ENCODE measurements at places on chromosomes 5 and 9.
A peak's percentile ranks its signal among the peaks of the same experiment; 100 is the strongest.

DNA sequence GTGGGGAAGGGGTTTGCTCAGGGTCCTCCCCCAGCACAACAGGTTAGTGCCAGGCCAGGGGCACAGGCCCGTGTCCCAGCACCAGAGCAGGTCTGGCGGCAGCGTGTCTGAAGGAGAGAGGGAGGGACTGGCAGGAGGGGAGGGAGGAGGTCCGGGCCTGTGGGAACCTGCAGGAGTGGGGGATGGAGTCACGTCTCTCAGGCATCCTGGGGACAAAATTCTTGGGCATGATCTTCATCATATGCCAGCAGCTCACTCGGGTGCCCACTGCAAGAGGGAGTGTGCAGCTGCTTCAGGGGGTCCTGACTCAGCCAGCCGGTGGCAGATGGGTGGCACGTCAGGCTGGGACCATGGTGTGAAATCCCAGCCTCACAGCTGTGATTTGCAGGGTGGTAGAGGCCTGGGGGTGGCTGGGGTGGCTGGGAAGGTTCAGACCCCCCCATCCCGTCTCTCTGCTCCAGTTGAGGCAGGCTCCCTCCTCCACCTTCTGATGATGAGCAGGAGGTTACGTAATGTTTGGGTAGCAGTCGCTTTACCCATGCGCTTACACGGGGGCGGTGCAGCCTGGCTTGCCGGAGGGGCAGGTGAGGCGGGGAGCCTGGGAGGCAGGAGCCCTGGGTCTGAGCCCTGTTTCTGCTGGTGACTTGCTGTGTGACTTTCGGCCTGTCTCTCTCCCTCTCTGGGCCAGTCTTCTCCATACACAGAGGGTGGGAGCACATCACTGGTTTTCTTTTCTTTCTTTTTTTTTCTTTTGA is 40.5 kb downstream of the NCS1 start:
- no peak for DNase-seq

DNA sequence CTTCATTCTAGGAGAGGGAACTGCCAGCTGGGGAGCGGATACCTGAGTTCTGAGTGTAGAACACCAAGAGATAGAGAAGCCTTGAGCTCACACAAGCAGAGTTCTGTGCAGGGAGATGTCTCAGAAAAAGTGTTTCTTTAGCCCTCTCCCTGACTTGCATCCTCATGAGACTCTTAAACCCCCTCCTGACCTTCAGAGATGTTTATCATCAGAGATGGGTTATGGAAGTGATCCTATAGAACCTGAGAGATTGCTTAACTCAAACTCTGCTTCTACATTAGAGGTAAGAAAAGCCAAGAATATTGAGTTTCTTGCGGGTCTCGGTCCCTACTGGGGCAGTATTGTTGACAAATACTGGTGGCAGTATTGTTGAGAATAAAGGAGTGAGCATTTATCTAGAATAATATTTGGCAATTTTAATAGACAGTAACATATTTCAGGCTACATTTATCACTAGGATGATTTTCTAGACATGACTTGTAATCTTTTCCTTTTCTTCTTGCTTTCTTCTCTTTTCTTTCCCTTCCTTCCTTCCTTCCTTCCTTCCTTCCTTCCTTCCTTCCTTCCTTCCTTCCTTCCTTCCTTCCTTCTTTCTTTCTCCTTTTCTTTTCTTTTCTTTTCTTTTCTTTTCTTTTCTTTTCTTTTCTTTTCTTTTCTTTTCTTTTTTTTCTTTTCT is at the start of gene IZUMO3:
Gene IZUMO3 (minus strand): TSS at position 51 of the 676 bp plus-strand sequence. CDS start 248 bp downstream, outside the sequence.
- DNase-seq, result no peak

DNA sequence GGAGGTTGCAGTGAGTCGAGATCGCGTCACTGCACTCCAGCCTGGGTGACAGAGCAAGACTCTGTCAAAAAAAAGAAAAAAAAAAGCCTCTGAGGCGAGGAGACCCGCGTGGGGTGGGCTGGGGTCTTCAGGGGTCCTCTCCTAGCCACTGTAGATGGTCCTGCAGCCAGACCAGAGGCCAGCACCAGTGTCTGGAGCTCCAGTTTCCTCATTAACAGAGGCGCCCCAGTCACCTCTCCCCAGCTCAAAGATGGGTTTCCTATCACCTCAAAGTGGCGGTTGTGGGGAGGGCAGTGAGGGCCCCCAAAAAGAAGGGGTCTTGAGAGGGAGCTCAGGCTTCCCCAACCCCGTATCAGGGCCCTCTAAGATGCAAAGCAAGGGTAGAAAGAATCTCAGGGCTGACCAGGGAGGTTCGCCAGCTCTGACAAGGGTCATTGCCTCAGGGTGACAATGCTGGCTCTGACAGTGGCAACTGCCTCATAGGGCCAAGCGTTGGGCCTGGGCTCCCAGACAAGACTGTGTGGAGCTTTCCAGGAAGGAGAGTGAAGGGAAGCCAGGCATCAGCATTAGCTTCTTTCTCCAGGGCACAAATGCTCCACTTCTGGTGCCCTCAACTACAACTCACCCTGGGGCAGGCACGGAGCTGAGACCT is 15.0 kb downstream of the STK10 start:
- DNase-seq, result no peak

DNA sequence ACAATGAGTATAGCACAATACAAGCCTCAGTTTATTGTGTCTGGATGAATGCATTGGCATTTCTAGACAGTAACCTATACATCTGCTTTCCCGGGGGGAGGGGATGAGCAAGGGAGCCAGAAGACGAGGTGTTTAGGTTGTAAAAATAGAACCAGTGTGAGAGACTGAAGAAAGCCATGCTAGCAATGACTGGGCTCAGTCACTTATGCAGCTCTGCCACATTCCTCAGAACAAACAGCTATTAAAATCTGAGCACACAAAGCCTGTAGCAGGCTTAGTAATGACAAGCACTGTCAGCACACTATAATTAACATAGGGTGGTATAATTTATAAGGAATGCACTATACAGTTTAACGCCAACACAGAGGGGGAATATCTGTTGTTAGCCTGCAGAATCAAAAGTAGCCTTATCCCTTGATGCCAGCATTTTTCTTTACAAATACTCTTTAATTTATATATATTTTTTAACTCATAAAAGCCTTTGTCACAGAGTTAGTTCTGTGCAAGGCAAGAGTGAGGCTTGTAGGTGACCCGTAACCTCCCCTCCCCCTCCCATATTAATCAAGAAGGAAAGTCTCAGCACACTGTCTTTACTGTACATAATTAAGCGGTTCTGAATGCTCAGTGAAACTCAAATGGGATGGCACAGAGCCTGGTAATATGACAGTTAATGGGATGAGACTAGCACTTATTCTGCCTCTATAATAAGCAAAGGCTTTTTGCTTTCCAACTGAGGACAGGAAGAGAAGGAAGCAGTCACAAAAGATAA is 295.4 kb downstream of the CSNK1G3 start:
- no peak for DNase-seq

- DNase-seq, result no peak
These were observed 412.3 kb downstream of the MAT2B start for GRCh38 chr5:163917747-163918146.

- DNase-seq, result no peak
These were observed 31.2 kb upstream of the DTWD2 start for GRCh38 chr5:119019501-119019900.

DNA sequence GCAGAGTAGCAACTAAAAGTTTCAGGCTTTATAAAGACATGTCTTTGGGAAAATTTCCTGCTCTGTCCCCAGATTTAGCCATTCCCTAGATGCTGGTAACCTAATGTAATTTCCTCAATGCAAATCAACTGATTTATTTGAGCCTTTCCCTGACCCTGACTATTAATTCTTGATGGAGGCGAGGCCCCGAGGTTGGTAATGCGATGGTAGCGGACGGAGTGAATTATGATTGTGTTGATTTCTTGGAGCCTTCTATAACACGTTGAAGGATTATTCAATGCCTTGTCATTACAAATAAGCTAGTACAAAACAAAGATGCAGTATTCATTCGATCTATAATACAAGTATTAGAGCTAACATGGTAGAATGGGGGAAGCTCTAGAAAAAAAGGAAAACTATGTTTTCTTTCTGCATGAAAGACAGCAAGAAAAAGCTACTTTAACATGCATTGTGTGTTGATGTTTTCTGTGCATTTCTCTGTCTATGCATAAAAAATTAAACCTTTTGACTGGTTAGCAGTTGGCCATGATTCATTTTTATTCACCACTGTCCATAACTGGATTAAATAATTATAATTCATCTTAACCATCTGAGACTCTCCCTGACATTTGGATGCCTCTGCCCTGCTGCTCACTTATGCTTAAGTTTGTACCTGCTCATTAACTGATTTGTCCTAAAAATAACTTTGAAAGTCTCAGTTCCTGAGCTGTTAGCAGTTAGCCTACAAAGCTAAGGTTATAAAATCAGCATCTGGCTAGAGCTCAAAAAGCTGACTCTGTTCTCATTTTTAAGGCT is 490.2 kb upstream of the NUDT12 start:
- DNase-seq, result no peak

GRCh38 chr9:135490980-135491464 is 9.5 kb upstream of the MRPS2 start:
- DNase-seq, result no peak

- DNase-seq, result no peak
These were observed 537.8 kb upstream of the BRINP1 start for GRCh38 chr9:119907056-119907455.

GRCh38 chr9:129435291-129435690 is 185.6 kb downstream of the C9orf50 start:
- DNase-seq, result no peak

DNA sequence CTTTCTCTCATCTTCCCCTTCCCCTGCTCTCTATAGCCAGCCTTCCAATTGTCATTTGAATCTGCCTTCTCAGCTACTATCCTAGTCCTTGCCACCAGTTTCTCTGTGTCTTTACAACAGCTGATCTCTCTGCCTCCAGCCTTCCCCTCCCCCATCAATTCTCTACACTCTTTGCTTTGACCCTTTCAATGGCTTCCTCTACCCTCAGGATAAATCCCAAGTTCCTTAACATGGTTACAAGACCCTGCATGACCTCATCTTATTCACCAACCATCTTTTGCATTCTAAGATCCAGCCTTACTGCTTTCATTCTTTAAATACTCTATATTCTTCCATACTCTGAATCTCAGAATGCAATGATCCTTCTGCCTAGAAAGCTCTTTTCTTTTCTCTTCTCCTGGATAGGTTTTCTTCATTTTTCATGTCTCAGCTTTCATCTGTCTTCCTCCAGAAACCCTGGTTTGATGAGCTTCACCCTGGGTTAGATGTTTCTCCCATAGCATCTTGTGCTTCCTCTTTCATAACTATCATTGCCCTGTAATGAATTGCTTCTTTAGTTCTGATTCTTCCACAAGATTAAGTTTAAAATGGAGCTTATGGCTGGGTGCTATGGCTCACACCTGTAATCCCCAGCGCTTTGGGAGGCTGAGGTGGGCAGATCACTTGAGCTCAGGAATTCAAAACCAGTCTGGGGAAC is 58.6 kb upstream of the ZSWIM6 start:
- no peak for DNase-seq

- DNase-seq, result no peak
These were observed 309.9 kb downstream of the ZSWIM6 start for GRCh38 chr5:61641748-61642565.

GRCh38 chr9:110912419-110913291 is 125.6 kb downstream of the LPAR1 start:
- no peak for DNase-seq

DNA sequence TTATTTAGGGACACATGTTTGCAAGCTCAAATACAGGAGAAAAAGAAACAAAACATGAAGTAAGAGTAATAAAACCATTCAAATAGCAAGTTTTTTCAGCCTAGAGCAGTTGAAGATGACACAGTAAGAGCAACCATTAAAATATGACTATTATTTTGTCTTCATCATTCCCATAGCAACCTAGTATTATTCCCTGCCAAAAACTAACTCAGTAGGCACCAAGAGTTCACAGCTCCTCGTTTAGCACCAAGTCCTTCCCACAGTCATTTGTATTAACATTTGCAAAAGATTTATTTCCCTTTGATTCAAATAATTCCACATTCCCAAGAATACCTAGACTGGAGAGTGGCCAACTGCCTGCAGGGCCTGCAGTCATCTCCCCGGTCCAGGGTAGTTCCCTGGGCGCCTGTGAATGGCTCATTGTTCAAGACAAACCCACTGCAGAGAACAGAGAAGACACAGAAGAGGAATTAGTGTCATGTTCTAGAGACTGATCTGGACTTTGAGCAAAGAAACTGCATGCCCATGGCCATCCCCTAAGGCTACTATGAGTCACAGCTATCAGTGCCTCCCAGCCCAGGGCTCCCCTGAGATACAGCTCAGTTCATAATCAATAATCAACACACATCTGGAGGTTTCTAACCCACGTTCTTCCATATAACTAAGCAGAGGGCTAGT is 139.1 kb upstream of the MAP3K1 start:
- DNase-seq, result no peak

- DNase-seq, result no peak
These were observed 11.1 kb downstream of the ARSB start for GRCh38 chr5:78974011-78974410.

- DNase-seq, result no peak
These were observed 23.5 kb downstream of the NIPSNAP3B start for GRCh38 chr9:104787306-104788015.

DNA sequence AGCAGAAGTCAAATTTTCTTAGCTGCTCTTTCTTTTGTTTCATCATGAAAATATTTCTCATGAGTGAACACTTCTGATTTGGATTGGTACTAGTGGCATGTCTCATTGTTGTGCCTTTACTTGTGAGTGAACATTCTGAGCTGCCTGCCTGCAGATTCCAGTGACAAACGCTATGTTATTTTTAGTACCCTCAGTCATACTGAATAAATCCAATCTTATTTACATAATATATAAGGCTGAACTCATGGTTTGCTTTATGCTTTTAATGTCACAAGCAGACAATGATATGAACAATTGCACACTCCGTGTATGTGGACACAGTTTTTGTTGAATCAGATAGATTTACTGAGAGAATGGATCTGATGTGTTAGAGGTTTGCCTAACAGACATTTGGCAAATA is 67.8 kb downstream of the ACTBL2 start:
- DNase-seq, result no peak

- DNase-seq, result no peak
These were observed 171.8 kb upstream of the PITX1 start for GRCh38 chr5:135205632-135206349.

GRCh38 chr5:1105350-1106265 is 6.3 kb downstream of the SLC12A7 start:
- DNase-seq, result peak; percentile 31

GRCh38 chr9:35396560-35397215 is 93.2 kb upstream of the RUSC2 start:
- no peak for DNase-seq

DNA sequence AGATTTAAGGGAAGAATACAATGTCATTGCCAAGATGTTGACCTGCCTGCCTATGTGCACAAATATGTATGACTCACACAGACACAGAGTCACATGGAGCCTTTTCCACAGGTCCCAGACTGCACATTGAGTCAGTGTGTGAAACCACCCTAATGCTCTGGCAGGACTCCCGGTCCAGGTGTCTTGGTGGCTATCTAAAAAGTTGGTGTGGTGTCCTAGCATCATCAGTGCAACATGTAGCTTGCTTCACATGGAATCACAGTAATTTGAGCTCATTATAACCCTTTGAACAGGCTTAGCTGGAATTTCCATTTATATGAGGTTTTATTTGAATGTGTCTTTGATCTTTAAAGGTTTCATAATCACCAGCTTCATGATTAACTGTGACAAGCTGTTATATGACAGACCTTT is 10.7 kb downstream of the IFNA5 start:
- DNase-seq, result peak; percentile 7

Measured in activated CD4-positive, alpha-beta T cell treated with anti-CD3 and anti-CD28 coated beads, Interleukin-2, Interleukin-6, amounts not matched to agents 100 ng/mL and 50 ng/mL, durations not matched to agents 16 hours and 8 hours (primary cell).